NB4 (cell line): ENCODE measurements at places on chromosomes 11 and 22.

GRCh38 chr11:34207487-34208180 is 102.2 kb downstream of the NAT10 start:
- no peak for DNase-seq

DNA sequence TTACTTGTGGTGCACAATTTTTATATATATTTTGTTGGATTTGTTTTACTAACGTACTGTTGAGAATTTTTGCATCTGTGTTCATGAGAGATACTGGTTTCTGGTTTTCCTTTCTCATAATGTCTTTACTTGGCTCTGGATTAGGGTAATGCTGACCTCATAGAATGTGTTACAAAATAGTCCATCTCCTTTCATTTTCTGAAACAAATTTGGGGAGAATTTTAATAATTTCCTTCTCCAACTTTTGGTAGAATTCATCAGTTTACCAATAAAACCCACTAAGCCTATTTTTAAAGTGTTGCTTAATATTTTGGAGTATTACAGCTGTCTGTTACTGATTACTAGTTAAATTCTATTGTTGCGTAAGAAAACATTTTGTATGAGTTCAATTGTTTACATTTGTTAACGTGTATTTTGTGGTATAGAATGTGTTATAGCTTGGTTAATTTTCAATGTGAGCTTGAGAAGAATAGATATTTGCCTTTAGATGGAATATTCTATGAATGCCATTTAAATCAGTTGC is 11.5 kb downstream of the TRIM22 start:
- peak; percentile 17 for DNase-seq

DNA sequence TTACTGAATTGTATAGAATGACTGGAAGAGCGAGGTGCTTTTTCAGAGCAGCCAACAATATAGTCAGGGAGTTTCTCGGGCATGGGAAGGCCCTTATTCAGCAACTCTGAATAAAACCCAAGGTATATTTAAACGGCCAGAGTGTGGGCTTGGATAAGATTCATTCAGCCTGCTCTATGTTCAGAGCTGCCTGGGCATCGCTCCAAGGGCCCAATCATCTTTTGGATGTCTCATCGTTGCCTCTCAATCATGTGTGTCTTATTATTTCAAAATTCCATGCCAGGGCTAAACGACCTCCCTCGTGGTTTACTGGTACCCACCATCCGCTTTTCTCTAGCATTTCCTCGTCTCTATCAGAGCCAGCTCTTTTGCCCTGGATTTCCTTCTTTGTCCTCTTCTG is 19.5 kb upstream of the NTM start:
- no peak for DNase-seq

GRCh38 chr11:1888811-1889210 is 2.9 kb downstream of the PRR33 start:
- no peak for DNase-seq

GRCh38 chr11:87284306-87284705 is 246.6 kb downstream of the TMEM135 start:
- no peak for DNase-seq

GRCh38 chr11:15493921-15494620 is 379.3 kb downstream of the INSC start:
- DNase-seq: no peak
